ENCODE measurements at places on chromosomes 16 and 17.

DNA sequence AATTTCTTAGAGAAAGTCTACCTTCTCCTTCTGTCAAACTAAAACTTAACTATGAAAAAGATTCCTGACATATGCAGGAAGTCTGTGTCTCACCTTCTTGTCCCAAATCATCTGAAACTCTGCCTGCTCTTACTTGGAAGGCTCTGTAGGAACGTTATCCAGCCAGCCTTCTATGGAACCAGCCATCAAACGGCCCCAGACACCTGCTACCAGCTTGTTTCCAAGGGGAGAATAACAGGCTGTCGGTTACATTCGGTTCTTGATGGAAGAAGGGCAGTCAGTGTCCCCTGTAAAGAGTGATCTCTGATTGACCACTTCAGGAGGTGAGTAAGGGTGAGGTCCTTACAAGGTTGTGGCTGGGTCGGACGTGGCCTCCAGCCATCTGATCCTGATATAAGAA lies 1.7 kb downstream of the ADAMTS18 start:
- no peak for DNase-seq

GRCh38 chr17:81523402-81524038 lies 4.7 kb upstream of the FSCN2 start:
- DNase-seq = no peak

DNA sequence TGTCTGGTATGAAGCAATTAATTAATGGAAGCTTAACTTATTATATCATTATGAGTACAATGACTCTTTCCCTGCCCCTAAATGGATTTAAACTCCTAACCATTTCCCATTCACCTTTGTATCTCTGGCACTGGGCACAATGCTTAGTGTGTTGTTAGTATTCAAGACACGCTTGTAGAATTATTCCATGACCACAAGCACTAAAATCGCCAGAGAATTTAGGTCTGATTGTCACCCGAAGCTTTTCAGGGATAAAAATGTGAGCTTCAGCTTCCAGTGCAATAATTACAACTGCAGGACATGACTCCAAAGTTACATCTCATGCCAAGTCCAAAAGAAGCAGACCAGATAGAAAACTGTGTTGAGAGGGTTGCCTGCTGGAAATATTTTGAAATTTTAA lies 101.6 kb downstream of the CDH8 start:
- no peak for DNase-seq

GRCh38 chr16:66717112-66717675 lies 20.7 kb upstream of the CMTM4 start:
- DNase-seq = peak; percentile 81

- no peak for DNase-seq
These were observed 5.8 kb downstream of the WIPF2 start for GRCh38 chr17:40224718-40225550.

DNA sequence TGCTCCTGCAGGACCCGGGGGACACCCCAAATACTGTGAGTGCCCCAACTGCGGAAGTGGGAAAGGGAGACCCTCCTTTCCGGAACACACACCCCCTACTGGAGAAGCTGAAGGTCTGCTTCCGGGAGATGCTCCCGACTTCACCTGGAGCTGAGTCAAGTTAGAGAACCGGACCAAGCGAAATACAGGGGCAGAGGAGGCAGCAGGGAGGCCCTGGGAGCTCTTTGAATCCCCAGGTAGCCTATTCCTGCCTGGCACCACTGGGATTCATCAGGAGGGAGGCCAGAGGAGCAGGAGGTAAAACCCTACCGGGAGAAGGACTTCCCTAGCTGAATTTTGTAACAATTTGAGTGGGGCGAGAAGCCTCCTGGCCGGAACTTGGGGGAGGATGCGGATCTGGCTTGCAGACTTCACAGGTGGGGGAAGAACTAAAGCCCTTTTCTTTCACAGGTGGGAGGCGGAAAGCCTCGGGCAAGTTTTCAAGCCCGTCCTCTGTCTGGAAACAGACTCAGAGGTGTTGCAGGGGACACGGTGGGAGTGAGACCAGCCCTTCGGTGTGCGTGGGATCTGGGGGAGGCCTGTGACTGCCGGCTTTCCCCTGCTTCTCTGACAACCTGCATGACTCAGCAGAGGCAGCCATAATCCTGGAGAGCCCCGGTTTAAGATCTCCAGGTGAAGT lies 22.4 kb upstream of the TEKT1 start:
- DNase-seq = no peak

All from trophoblast cell (in vitro differentiated cells and primary cell).